Progenitor cell of endocrine pancreas (in vitro differentiated cells): ENCODE measurements at places on chromosomes 13 and 19. TPM values are rescaled to one million over a fixed set of nuclear protein-coding genes. Genes with fewer than 3 reads are reported as not detected.

Gene ZNF675
- total RNA-seq: 26.9 and 29.7 TPM in 2 replicates

Gene IL17D
- 6.3 and 6.4 TPM in 2 replicates for total RNA-seq

DNA sequence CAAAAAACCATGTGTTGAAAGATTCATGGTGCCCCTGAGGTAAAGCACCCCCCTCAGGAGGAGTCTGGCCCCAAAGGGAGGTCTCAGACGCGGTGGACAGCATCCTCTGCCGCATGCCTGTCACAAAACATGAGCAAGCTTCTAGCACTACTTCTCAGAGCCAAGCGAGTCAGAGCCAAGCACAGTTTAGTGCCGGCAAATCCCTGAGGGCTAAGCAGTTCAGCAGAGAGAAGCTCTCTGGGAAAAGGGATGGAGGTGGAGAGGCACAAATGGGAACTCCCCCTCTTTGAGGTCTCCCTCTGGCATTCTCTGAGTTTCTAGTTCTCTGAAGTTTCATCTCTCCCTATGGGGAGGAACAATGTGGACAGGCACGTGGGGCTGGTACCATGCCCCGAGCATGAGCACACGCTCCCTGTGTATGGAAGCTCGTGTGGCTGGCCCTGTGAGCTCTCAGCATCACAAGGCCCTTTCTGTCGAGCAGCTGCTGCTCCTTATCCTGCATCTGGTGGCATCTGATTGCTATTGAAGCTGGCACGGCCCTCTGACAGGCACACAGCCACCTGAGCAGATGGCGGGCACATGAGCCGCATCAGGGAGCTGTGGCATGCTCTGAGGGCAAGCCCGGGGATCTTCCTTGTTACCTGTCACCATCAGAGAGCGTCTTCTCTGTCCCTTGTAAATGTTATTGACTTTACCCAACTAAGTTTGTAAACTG, 325.1 kb downstream of the SLC7A1 start:
- DNase-seq: no peak

GRCh38 chr19:33296488-33296971, 5.8 kb downstream of the CEBPA start:
- no peak for DNase-seq

DNA sequence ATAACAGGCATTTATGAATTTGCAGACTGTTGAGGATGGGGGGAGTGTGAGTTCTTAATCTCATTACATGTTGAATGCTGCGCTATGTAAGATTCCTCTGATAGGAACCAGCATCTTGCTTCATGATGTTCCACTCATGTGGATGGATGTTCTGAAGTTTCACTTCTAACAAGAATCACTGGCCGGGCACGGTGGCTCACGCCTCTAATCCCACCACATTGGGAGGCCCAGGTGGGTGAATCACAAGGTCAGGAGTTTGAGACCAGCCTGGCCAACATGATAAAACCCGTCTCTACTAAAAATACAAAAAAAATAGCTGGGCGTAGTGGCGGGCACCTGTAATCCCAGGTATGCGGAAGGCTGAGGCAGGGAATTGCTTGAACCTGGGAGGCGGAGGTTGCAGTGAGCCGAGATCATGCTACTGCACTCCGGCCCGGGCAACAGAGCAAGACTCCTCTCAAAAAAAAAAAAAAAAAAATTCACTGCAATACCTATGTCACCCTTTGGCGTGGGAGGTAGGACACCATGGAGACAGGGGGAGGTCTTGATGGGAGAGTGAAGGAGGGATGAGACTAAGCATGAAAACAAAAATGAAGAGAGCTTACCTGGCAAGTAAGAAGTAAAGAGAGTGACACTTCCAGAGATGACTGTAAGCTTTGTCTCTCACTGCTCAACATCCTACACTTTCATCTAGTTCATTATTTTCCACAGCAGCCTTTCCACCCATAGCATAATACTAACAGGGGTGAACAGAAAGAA, 133.0 kb downstream of the DCT start:
- DNase-seq: no peak

- no peak for DNase-seq
Measured at GRCh38 chr13:24271601-24272451, 37.6 kb upstream of the C1QTNF9 start.
